ENCODE measurements at places on chromosomes 6 and 20. TPM values are rescaled to one million over a fixed set of nuclear protein-coding genes. Genes with fewer than 3 reads are reported as not detected.

The RSPO4 gene
- total RNA-seq: not detected

The MAPK13 gene
- total RNA-seq: 0.73 TPM

The LAMP5 gene
- 0.05 TPM for total RNA-seq

The BAG2 gene
- total RNA-seq: 8.5 TPM

The HUS1B gene
- 0.35 TPM for total RNA-seq

The TSHZ2 gene
- not detected for total RNA-seq

The TMEM14A gene
- 35.0 TPM for total RNA-seq

The BTNL2 gene
- not detected for total RNA-seq

The C20orf141 gene
- 0.38 TPM for total RNA-seq

The RAB44 gene
- total RNA-seq: 0.05 TPM

The CFB gene
- total RNA-seq: 2.4 TPM

The UNC5CL gene
- total RNA-seq: 0.52 TPM

The ME1 gene
- total RNA-seq: 39.8 TPM

The COL9A1 gene
- total RNA-seq: 0.05 TPM

The PAX1 gene
- total RNA-seq: 0.05 TPM

The TREML1 gene
- not detected for total RNA-seq

The HLA-DQA1 gene
- not detected for total RNA-seq

The ATP9A gene
- 14.1 TPM for total RNA-seq

The SOX18 gene
- total RNA-seq: 1.9 TPM

The SIRPB1 gene
- 0.51 TPM for total RNA-seq

The HCK gene
- 0.12 TPM for total RNA-seq

The DLK2 gene
- 7.9 TPM for total RNA-seq

The LY6G5C gene
- 1.6 TPM for total RNA-seq

The TIAM2 gene
- total RNA-seq: 3.1 TPM

The CST1 gene
- 1.1 TPM for total RNA-seq

The FAXC gene
- total RNA-seq: 6.4 TPM

The RHAG gene
- 0.07 TPM for total RNA-seq

The SLC17A5 gene
- 11.0 TPM for total RNA-seq

The MOXD1 gene
- 2.3 TPM for total RNA-seq

The SLC17A3 gene
- total RNA-seq: 1.1 TPM

The SLC12A5 gene
- total RNA-seq: 15.1 TPM

The HLA-DOB gene
- total RNA-seq: 0.19 TPM

The RCAN2 gene
- total RNA-seq: not detected

The RREB1 gene
- 7.6 TPM for total RNA-seq

The PDYN gene
- total RNA-seq: not detected

The TMEM74B gene
- total RNA-seq: 3.2 TPM

The NKX2-2 gene
- not detected for total RNA-seq

The GPSM3 gene
- 0.35 TPM for total RNA-seq

The CLPSL2 gene
- 1.2 TPM for total RNA-seq

The TRIM40 gene
- total RNA-seq: not detected

The SPTLC3 gene
- total RNA-seq: 0.07 TPM

The ZNF334 gene
- not detected for total RNA-seq

The SAMD10 gene
- total RNA-seq: not detected

The HLA-DOA gene
- total RNA-seq: not detected

The MC3R gene
- total RNA-seq: not detected

The FAM50B gene
- 4.1 TPM for total RNA-seq

The LZTS3 gene
- total RNA-seq: 3.2 TPM

The PTCRA gene
- not detected for total RNA-seq

The GTSF1L gene
- not detected for total RNA-seq

The MTFR2 gene
- total RNA-seq: 12.8 TPM

The TCP11 gene
- total RNA-seq: not detected

The CRISP2 gene
- not detected for total RNA-seq

The TREM1 gene
- total RNA-seq: 0.14 TPM

All from A549 treated with CORT108297 at 1 μM for 4 hours (cell line).